ELF-1 (cell line): ENCODE measurements at places on chromosomes 12 and 14.
A peak's percentile ranks its signal among the peaks of the same experiment; 100 is the strongest.

DNA sequence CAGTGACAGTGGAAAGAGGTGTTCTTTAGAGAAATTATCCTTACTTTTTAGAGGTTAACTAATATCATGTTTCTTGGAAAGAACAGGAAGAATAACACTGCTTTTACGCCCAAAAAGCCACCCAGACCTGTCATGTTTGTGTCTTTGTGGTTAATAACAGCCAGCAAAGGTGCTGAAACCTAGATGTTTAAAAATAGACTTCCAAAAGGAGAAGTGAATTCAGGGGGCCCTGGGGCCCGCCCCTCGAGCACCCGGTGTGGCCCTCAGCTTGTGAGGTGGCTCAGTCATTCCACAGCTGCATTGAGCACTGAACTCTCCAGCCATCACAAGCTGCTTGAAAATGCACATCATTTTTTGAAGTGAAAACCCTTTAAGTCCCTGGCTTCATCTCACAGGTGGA is 20.8 kb upstream of the AMN start:
- no peak for DNase-seq

DNA sequence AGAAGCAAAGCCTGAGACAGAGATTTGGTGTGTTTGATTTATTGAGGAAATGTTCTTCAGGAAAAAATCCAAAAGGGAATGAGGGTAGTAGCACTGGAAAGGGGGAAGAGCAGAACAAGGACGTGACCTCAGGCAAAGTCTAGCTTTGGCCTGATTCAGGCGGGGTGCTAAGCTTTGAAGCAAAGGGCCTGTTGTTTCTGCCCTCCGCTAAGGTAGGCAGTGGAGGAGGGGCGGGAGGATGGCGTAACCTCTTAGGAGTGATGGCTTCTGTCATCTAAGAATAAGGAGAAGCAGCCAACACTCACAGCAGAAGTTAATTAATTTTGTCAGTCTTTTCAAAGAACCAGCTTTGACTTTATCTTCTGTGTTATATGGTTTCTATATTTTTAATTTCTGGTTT is 20.4 kb downstream of the ABHD12B start:
- DNase-seq: peak; percentile 91

GRCh38 chr14:78029601-78030372 is 140.4 kb upstream of the NRXN3 start:
- peak; percentile 62 for DNase-seq

DNA sequence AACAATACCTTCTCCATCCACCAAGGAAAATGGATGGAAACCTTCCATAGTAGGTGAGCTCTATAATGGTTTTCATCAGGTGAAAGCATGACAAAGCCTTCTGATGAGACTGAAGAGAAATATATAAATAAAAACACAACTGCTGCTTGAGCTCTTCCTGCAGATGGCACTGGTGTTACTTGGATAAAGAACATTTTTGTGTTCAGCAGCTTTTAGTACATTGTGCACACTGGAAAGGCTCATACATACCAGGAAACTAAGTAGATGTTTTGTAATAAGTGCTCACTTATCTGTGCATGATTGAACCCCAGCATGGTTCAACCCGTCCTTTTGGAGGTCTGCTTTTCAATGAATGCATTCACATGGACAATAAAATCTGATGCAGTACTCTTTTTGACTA is 357.3 kb upstream of the MIS18BP1 start:
- no peak for DNase-seq

DNA sequence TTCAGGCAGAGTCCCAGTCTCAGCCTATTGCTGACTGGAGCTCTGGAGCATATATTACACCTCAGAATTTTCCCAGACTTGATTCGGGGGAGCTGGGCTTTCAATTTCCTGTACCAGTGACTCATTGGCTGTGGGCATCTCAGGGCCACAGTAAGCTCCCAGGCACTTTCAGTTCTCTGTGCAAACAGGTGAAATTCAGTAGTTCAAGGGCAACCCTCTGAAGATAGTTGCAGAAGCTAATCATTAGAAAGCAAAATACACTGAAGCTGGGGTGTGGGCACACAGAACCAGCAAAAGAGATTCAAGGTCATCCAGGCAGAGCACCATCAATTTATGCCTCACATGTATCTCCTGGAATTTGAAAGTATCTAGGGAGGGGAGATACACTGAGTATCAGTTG is 8.1 kb upstream of the NIN start:
- DNase-seq: no peak

DNA sequence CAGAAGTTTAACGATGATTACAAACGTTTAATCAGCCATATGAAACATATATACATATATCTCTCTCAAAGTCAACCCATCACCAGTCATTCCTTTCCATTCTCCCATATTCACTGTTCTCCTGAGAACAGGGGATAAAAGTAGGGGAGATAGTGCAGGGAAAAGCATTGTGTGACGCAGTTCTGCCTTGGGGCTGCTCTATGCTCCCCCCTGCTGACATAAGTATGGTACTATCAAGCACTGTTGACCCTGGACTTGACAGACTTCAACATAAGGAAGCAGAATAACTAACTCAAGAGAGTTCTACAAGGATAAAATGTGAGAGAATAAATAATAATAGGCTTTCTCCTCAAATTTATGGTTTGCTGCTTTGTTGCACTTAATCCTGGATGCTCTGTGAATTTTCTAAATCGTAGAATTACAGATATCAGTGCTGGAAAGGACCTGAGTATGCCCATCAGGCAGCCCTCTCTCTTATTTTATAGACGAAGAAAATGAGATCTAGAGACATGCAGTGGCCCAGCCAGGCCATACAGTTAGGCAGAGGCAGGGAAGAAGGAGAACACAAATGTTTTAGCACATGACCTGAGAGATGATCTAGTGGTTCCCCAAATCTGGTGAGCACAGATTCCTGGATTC is 87.2 kb downstream of the SCN8A start:
- DNase-seq: peak; percentile 45

DNA sequence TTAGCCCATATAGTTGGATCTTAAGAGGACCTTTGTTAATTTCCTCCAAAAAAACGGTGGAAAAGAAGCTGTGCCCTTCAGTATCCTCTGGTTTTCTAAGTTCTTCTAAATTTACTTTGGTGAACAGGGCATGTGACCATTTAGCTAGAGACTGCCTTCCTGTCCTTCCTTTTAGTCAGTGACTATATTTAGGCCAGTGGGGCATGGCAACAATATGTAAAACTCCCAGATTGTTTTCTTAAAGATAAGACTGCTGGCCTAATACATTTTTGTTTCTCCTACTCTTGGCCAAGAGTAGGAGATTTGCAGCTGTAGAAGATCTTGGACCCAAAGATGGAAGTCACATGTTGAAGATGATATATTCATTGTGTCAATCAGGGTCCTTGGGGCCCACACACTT is 325.1 kb upstream of the DCN start:
- DNase-seq: no peak

- no peak for DNase-seq
These were observed 40.2 kb downstream of the TAOK3 start for GRCh38 chr12:118332511-118332910.

- DNase-seq: no peak
These were observed 88.5 kb downstream of the GXYLT1 start for GRCh38 chr12:42056130-42056529.

- DNase-seq: no peak
These were observed 56.7 kb upstream of the KCNMB4 start for GRCh38 chr12:70309348-70309747.

- no peak for DNase-seq
These were observed 113.4 kb downstream of the NT5DC3 start for GRCh38 chr12:103727638-103728037.

DNA sequence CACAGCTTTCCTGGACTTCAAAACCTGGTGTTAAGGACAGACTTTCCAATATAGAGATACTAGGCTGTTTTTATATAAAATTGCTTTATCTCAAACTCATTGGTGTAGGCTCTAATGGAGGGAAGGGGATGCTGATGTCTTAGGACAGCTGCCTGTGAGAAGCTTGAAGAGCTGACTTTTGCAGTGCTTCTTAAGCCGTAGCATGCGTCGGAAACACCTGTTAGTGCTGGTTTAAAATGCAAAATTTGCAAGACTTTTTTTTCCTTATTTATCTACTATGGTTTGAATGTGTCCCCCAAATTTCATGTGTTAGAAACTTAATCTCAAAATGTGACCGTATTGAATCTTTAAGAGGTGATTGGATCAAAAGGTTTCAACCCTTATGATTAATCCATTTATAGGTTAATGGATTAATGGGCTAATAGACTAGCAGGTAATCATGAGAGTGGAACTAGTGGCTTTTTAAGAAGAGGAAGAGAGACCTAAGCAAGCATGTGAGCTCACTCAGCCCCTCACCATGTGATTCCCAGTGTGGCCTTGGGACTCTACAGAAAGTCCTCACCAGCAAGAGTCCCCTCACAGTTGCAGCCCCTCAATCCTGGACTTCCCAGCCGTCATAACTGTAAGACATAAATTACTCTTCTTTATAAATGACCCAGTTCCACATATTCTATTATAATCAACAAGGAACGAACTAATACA is 60.9 kb upstream of the FUT8 start:
- no peak for DNase-seq

DNA sequence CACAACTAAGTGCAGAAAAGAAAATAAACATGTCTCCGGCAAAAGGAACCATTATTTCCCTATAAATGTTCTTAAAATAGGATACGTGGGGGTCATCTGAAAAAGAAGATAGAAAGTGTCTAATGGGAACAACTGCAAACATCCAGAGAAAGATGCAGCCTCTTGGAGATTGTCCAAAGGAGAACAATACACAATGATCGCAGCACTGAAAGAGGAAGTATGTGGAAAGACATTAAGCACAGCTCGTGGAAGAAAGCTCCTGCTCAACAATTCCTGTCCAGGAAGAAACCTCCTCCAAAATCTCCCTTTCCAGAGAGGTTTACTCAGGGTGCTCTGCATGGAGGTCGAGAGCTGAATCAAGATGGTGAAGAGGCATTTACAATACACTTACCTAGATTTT is 2.5 kb upstream of the LALBA start:
- no peak for DNase-seq

DNA sequence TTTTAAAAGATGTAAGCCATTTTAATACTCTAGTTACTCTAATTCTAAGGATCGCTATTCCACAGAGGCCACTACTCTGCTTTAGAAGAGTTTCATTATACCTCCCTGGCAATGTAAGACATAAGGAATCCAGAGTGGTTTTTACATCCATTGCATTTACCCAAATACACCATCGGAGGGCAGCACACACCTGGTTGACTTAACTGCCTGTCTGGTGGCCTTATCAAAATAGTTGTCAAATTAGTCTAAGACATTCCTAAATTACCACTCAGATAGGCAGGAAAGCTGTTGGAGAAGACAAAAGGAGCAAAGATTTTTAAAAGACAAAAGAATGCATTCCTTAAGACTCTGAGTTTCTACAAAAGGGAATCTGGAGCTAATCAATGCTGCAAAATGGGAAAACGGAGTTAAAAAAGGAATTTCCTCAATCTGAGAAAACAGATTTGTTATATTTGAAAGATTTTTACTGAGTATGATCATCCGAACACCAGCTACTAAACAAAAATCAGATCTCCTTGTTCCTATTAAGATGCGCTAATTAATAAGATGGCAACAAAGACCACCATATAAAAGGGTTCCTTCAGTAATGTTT is 33.8 kb upstream of the FGD4 start:
- peak; percentile 70 for DNase-seq

DNA sequence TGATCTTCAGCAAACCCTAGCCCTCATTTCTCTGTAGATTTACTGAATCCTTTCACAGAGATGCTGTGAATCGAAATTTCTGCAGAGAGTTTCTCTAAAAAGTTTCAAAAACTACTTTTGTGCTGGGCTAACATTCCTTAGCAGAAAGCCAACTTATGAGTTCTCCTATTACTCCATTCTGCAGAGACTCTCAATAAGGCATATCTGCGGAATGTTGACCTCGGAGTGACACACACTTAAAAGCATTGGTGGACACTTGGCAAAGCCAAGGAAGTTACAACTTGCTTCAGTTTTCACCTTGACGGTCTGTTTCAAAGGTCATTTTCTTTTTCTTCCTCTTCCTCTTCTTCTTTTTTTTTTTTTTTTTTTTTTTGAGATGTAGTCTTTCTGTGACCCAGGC is 75.8 kb downstream of the WIF1 start:
- no peak for DNase-seq

DNA sequence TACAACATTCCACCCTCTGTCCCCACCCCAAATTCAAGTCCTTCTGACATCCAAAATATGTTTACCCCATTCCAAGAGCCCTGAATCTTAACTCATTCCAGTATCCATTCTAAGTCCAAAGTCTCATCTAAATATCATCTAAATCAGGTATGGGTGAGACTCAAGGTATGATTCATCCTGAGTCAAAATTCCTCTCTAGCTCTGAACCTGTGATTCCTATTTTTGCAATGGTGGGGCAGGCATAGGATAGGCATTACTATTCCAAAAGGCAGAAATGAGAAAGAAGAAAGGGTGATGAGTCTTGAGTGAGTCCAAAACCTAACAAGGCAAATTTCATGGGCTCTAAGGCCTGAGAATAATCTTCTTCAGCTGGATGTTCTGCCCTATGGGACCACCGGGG is 140.3 kb upstream of the FAR2 start:
- DNase-seq: no peak

DNA sequence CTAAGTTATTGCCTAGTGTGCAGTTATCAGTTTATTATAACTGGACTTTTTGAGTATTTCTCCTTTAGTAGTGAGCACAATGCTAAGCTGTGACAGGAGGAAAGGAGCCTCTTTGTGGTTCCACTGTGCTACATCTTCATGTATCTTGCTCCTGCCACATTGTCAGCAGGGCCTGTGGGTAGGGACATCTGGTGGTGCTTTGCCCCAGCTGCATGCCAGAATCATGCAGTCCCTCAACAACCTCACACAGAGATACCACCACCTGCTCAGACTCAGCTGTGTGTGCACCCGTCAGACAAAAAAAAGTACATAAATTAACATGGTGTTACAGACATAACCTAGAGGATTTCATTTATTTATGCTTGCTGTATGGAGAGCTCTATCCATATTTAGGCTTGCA is 51.1 kb downstream of the MIS18BP1 start:
- peak; percentile 18 for DNase-seq

DNA sequence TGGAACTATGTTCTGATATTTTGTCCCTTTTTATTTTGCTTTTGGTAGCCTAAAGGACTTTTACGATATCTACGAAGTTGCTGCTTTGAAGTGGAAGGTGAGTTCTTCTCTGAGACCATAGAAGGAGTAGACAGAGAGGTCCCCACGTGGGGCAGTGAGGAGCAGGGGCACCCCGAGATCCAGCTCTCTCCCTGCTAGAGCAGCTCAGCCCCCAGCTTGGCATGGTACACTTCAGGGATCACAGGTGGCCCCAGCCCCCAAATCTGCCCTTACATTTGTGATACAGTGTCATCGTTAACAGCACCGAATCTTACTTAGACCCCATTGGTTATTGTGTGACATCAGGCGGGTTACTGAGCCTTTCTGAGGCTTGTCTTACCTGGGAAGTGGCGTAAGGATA is 56.8 kb downstream of the SLC8B1 start:
- DNase-seq: no peak

DNA sequence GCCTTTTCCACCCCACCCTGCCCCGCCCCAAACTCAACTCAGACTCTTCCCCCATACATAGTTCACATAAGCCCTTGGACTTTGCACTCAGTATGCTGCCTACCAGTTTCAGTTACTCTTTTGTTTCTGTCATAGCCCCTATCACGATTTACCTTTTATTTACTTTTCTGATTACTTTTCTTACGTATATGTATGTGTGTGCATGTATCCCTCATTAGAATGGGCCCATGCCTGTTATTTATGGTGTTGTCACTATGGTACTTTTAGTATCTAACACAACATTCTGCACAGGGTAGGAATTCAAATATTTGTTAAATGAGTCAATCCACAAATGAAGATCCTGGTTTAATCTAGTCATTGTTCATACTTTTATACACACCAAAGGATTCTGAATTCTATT is 16.5 kb upstream of the LUM start:
- DNase-seq: no peak
